Naive thymus-derived CD8-positive, alpha-beta T cell (primary cell): ENCODE measurements at places on chromosomes 1 and 21. TPM values are rescaled to one million over a fixed set of nuclear protein-coding genes. Genes with fewer than 3 reads are reported as not detected.

DNA sequence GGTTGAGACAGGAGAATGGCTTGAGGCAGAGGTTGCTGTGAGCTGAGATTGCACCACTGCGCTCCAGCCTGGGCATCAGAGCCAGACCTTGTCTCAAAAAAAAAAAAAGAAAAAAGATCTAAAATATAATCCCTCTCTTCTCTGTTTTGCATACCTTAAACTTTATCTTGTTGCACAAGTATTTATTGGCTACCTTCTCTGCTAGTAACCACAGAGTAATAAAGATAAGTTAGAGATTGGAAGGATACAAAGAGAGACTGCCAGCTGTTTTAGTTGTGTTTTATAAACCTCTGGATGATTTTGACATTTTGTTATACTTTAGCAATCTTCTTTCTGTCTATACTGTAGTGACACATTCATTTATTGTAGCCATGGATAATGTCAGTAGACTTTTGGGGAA, 27.7 kb downstream of the AGO3 start:
- DNase-seq = no peak

SPRR1B gene
- not detected for total RNA-seq

EPRS1 gene
- 111 TPM for total RNA-seq

SPRR4 gene
- not detected for total RNA-seq

SPRR2F gene
- total RNA-seq = not detected

EVA1C gene
- 18.1 TPM for total RNA-seq

SORT1 gene
- total RNA-seq = 2.5 TPM

- no peak for DNase-seq
Observed at GRCh38 chr1:147753081-147753480, 7.3 kb downstream of the GJA5 start.

- no peak for DNase-seq
Observed at GRCh38 chr1:156958247-156958714, 37.8 kb downstream of the LRRC71 start.
